Adrenal gland (tissue), 19 donors: ENCODE measurements at places on chromosomes 16 and 17. TPM values are rescaled to one million over a fixed set of nuclear protein-coding genes. Genes with fewer than 3 reads are reported as not detected.

Gene ASPHD1
- polyA plus RNA-seq = 7.2 TPM

Gene MYH1
- 0.07 TPM for polyA plus RNA-seq

Gene SLC35G6
- not detected for polyA plus RNA-seq

Gene CHAD
- polyA plus RNA-seq = 10.9 TPM

Gene PTX4
- polyA plus RNA-seq = not detected

Gene MYH2
- 0.10 TPM for polyA plus RNA-seq

Gene ZP2
- polyA plus RNA-seq = not detected

Gene OR2C1
- polyA plus RNA-seq = not detected

Gene CTRB2
- polyA plus RNA-seq = not detected

DNA sequence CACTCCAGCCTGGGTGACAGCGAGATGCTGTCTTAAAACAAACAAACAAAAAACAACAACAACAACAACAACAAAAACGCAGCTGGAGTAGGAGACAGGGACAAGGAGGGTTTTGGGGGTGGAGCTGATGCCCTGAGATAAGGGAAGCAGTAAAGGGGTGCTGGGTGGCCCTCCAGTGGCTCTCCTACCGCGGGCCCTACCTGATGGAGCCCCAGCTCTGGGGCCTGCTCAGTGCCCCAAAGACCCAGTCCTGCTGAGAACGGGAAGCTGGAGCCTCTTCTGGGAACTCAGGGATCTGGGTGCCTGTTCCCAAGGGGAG is 21.3 kb upstream of the NAGS start:
- H3K27me3 ChIP-seq = peaks cover 14% of the 10 kb centered on the region
- H3K4me3 ChIP-seq = no peak overlapping the region
- no peaks in the 10 kb centered on the region for H3K4me1 ChIP-seq
- no peaks in the 10 kb centered on the region for H3K36me3 ChIP-seq
- H3K27ac ChIP-seq = no peak overlapping the region

DNA sequence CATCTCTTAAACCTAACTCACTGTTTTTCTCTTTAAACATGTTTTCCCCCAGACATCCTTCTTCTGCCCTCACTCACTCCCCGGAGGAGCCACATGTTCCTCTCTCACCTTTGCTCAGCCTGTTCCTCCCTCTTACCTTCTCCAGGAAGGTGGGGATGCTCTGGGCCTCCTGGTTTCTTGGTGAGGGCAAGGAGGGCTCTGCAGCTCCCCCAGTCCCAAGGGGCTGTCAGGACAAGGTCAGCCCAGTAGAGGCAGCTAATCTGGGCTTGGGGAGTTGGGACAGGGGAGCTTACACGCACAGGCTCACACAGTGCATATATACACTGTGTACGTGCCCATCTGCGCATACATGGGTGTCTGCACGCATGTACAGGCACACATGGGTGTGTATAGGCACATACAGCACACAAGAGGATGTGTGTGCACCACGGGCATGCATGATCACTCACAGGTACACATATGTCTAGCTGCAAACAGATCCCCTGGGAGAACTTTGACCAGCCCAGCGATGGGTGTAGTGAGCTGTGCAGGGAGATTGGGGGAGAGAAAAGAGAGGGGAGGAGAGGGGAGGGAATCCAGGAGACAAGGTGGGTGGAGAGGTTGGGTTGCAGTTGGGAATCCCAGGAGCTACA is 28.6 kb upstream of the SPNS3 start:
- H3K27me3 ChIP-seq = no peaks in the 10 kb centered on the region
- DNase-seq = no peak
- no peak overlapping the region for H3K27ac ChIP-seq
- H3K36me3 ChIP-seq = no peaks in the 10 kb centered on the region
- no peaks in the 10 kb centered on the region for H3K4me1 ChIP-seq

GRCh38 chr17:82492643-82493225 is 26.8 kb upstream of the FOXK2 start:
- no peak overlapping the region for H3K4me3 ChIP-seq
- no peaks in the 10 kb centered on the region for H3K36me3 ChIP-seq
- peaks cover 28% of the 10 kb centered on the region for H3K4me1 ChIP-seq
- H3K27me3 ChIP-seq = no peaks in the 10 kb centered on the region
- peak; percentile 88 for DNase-seq

DNA sequence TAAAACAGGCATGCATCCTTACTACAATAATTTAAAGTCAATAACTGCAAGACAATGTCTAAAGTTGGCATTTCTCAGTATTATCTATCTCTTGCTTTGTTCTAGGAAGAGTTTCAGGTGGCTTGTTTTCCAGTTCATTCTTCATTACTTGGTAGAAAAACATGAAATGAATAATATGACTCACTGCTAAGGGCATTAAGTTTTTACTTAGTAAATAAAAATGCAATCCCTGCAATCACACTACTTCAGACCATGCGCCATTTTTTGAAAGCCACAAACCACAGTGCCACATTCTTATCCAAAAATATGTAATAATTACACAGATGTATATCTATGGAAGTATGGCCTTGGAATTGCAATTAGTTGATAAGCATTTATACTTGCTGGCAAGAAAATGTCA is 55.4 kb downstream of the CREBBP start:
- no peak overlapping the region for H3K27ac ChIP-seq
- H3K36me3 ChIP-seq = no peaks in the 10 kb centered on the region
- H3K4me3 ChIP-seq = no peak overlapping the region
- peaks cover 53% of the 10 kb centered on the region for H3K4me1 ChIP-seq
- no peak for DNase-seq
- H3K27me3 ChIP-seq = no peaks in the 10 kb centered on the region

DNA sequence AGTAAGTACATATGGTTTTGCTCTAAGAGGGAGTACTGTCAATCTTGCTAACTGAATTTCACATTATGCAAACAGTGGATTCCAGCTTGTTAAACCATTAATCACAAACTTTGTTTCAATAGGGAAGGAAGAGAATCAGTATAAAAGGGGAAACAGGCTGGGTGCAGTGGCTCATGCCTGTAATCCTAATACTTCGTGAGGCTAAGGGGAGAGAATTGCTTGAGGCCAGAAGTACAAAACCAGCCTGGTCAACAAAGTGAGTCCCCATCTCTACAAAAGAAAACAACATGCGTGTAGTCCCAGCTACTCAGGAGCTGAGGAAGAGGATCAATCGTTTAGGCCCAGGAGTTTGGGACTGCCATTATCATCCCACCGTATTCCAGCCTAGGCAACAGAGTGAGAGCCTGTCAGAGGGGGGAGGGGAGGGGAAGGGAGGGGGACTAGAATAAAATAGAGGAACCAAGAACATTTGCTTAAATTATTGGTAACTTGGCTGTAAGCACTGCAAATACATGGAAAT is 65.7 kb downstream of the FBXL20 start:
- H3K27me3 ChIP-seq = no peaks in the 10 kb centered on the region
- DNase-seq = no peak
- H3K4me3 ChIP-seq = no peak overlapping the region
- no peak overlapping the region for H3K27ac ChIP-seq
- no peaks in the 10 kb centered on the region for H3K36me3 ChIP-seq
- H3K4me1 ChIP-seq = peaks cover 14% of the 10 kb centered on the region

DNA sequence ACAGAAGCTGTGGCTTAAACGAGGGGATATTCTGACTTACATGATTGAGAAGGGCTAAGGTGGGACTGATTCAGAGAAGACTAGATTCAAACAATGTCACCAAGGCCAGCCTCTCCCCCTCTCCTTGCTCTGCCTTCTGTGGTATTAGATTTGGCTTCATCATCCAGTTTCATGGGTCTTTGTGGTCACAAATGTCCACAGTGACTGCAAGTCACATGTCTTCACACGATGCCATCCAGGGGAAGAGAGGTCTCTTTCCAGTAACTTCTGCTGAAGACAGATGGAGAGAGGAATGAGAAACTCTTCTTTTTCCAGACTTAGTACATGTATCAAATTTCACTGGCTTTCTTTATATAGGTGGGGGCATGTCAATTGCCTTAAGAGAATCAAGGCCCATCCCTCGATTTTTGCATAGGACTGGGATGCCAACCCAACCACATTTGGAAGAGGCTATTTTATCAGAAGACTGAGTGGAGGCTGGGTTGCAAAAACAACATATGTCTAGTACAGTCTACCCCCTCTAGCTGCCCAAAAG is 57.3 kb upstream of the HNF1B start:
- no peak for DNase-seq
- peaks cover 8% of the 10 kb centered on the region for H3K4me1 ChIP-seq
- H3K4me3 ChIP-seq = no peak overlapping the region
- no peaks in the 10 kb centered on the region for H3K36me3 ChIP-seq
- no peaks in the 10 kb centered on the region for H3K27me3 ChIP-seq

GRCh38 chr17:78538033-78538776 is 39.0 kb downstream of the DNAH17 start:
- H3K36me3 ChIP-seq = no peaks in the 10 kb centered on the region
- H3K4me3 ChIP-seq = no peak overlapping the region
- no peaks in the 10 kb centered on the region for H3K4me1 ChIP-seq
- no peak overlapping the region for H3K27ac ChIP-seq
- no peak for DNase-seq
- no peaks in the 10 kb centered on the region for H3K27me3 ChIP-seq

DNA sequence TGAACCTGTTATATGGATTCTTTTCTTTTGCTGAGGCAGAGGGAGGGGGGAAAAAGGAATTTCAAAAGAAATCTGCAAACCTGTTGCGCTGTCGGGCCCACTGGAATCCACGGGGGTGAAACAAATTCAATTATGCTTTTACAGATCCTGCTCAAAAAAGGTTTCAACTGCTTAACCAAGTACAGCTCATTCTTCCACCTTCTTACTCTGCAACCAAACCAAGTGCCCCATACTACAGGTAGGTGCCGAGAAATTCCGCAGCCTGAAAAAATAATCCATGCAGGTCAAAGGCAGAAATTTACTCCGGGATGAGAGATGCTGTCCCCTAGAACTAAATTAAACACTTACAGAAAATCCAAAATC is 416 bp downstream of the RNF43 start:
- no peaks in the 10 kb centered on the region for H3K36me3 ChIP-seq
- no peak for DNase-seq
- H3K4me3 ChIP-seq = peak overlapping the region; percentile 56
- peaks cover 9% of the 10 kb centered on the region for H3K4me1 ChIP-seq
- peak overlapping the region; percentile 76 for H3K27ac ChIP-seq

GRCh38 chr16:86042996-86043725 is 144.2 kb downstream of the IRF8 start:
- DNase-seq = no peak
- H3K27ac ChIP-seq = no peak overlapping the region
- H3K4me1 ChIP-seq = no peaks in the 10 kb centered on the region
- H3K27me3 ChIP-seq = peaks cover 7% of the 10 kb centered on the region

DNA sequence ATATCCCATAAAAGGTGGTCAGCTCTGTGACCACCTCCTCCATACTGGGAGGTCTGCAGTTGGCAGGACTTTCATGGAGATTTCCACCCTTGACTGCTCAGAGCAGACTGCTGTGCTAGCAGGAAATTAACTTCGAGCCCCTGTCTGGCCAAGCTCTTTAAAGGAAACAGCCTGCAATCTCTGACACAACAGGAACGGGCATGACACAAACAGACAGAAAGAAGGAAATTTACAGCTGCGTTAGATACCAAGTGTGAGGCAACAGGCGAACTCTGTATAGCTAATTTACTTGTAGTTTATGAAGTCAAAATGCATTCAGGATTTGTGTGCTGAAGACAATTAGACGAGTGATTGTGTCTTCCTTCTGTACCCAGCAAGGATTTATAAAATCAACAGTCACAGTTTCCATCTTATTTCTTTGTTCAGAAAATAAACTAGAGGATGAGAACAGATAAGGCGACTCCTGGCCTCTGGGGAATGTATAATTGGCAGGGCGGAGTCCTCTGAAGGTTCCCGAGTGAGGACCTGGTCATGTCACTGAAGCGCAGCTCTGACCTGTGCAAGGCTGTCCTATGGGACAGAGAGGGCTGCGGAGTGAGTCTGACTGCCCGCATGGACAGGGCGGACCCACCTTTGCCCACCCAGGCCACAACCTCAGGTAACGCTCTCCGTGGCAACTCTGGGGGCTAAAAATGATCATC is 16.1 kb downstream of the WIPI1 start:
- no peaks in the 10 kb centered on the region for H3K4me1 ChIP-seq
- DNase-seq = no peak
- no peak overlapping the region for H3K4me3 ChIP-seq

DNA sequence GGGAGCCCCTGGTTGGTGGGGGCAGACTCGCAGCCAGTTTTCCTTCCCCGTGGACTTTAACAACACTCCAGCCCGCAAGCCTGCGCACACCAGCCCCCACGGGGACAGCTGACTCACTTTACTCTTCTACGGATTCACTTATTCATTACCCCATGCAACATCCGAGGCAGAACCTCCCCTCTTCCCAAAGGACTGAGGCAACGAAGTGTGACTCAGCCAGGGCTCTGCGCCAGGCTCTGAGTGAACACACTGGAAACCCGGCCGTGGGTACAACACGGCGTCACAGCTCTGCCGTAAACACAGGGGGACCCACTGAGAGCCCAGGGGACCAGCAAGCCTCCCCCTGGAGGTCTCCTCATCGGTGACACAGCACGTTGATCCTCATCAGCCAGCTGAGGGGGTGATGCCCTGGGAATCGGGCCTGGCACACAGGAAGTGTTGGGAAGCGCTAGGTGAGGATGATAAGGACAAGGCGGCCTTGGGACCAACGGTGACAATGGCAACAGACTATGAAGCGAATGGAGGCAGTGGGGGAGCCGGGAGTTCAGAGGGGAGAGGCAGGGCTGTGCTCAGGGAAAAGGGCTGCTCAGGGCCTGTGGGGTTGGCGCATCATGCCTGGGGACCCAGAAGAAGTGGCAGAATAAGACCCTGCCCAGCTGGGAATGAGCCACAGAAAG is 14.6 kb downstream of the COTL1 start:
- peaks cover 51% of the 10 kb centered on the region for H3K4me1 ChIP-seq
- no peaks in the 10 kb centered on the region for H3K36me3 ChIP-seq
- no peak overlapping the region for H3K27ac ChIP-seq
- peak; percentile 93 for DNase-seq

GRCh38 chr17:48611681-48612455 is 1.1 kb upstream of the HOXB7 start:
- no peaks in the 10 kb centered on the region for H3K36me3 ChIP-seq
- peak; percentile 53 for DNase-seq
- peaks cover 3% of the 10 kb centered on the region for H3K4me1 ChIP-seq
- H3K4me3 ChIP-seq = no peak overlapping the region

GRCh38 chr16:66832661-66833305 is 2.0 kb upstream of the NAE1 start:
- H3K36me3 ChIP-seq = no peaks in the 10 kb centered on the region
- H3K27ac ChIP-seq = no peak overlapping the region
- peaks cover 13% of the 10 kb centered on the region for H3K4me1 ChIP-seq
